Stimulated activated CD8-positive, alpha-beta memory T cell treated with anti-CD3 and anti-CD28 coated beads, Interleukin-4, amount 100 ng/mL, for 1 hour (primary cell): ENCODE measurements at places on chromosomes 2 and 18.

DNA sequence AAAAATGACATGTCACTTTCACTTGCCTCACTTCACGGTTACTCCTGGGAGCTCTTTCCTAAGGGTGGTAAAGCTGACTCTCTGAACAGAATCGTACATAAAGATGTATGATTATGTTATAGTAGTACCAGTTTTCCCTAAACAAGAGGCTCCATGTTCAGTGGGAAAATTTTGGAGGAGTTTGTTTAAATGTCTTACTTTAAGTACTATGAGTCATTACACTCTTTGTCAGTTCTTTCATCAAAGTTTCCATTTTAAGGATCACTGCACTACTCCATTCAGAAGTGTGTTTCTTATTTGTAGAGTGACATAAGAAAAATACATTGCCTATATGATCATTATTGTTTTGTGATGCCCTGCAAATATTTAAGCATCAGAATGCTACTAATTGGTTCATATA lies 121.1 kb upstream of the FIGN start:
- DNase-seq: no peak

GRCh38 chr18:34695310-34695709 lies 14.8 kb upstream of the DTNA start:
- DNase-seq: no peak

DNA sequence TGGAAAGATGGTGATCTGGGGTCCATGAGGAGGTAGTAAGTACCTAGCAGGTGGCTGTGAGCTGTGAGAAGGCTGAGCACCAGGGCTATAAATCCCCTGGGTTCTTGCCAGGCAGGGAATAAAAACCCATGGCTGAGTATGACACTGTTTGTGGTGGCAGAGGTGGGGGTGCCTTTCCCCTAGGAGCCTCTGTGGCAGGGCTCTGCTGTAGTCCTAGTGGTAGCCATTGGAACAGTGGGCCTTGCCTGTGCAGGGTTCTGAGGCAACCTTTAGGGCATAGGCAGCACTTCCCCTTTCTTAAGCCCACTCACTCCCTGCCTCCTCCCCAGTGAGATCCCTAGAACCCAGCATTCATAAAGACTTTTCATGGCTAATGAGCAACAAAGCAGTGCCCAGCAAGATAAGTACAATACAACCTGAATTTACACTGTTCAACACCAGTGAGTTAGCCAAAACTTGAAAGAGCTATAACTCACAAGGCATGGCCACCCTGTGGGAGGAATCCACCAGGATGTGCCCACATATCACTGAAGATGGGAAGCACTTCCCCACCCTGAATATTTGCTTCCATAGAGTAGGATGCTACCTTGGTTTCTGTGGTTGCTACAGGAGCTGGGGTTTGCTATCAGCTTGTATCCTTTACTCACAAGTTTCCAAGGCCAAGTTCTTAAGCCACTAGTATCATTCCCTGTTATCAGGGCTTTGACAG lies 100.9 kb upstream of the NEUROD1 start:
- DNase-seq: no peak

- DNase-seq: no peak
These were observed 26.8 kb upstream of the GPR17 start for GRCh38 chr2:127619203-127619590.

GRCh38 chr2:37872192-37872750 lies 52.8 kb upstream of the RMDN2 start:
- DNase-seq: no peak

- DNase-seq: no peak
These were observed 24.0 kb upstream of the CERS6 start for GRCh38 chr2:168432100-168432499.

GRCh38 chr2:69694894-69695849 lies 46.8 kb upstream of the ANXA4 start:
- DNase-seq: no peak

DNA sequence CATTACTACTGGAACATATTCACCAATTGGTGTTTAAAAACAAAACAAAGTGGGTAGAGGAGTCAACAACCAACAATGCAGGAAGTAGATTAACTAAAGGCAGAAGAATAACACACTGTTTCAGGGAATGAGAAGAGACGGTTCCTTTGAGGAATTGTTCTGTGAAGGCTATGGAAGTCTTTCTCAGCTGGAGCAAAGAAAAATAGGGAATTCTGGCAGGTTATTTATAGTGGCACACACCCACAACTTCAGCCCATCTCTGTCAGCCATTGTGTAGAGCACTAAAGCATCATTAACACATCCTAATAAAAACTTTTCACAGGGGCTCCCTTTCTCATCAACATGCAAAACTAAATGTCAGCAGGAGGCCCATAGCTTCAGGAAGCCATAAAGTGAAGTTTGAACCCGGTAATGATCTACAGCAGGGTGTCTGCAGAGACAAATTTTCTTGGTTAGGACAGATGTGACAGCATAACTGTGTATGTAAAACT lies 113.6 kb downstream of the CDH2 start:
- DNase-seq: no peak

- no peak for DNase-seq
These were observed 452.5 kb downstream of the ZNF804A start for GRCh38 chr2:185050804-185051203.

GRCh38 chr2:57979158-57979557 lies 67.4 kb upstream of the VRK2 start:
- no peak for DNase-seq

GRCh38 chr2:120384486-120385354 lies 38.8 kb downstream of the INHBB start:
- DNase-seq: no peak

DNA sequence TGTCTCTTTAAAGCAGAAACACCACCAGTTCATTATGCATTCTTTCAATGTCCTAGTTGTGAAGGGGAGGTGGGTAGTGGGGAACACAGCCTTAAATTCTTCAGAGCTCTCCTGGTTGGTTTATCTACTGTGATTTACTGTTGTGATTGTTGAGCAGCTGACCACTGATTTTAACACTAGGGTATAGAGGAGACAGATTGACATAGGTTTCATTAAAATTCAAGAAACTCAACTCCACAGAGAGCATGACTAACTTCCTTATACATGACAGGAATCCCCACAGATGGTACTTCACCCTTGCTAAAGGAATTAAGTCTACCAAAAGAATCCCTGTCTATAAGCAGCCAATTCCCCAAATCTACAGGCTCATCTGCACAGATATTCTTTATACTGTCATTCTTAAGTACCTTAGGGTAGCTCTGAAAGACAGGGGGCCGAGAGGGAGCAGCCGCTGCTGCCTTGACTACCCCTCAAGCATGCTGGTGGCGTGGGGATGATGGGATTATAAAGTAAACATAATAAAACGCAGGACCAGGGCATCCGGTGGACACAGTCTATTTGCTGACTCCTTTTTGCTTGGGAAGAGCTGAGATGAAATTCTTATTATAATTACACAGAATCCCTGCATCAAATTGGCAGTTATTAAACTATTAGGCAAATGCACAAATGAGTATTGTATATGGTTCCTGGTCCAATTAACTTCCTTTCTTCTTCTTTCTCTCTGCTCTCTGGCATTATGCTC lies 1377.6 kb upstream of the PIK3C3 start:
- DNase-seq: no peak

GRCh38 chr2:27756544-27757498 lies 14.7 kb upstream of the MRPL33 start:
- DNase-seq: no peak

- no peak for DNase-seq
These were observed 6.2 kb upstream of the STK25 start for GRCh38 chr2:241514553-241514952.

GRCh38 chr18:8458546-8459215 lies 150.6 kb upstream of the RAB12 start:
- DNase-seq: no peak

DNA sequence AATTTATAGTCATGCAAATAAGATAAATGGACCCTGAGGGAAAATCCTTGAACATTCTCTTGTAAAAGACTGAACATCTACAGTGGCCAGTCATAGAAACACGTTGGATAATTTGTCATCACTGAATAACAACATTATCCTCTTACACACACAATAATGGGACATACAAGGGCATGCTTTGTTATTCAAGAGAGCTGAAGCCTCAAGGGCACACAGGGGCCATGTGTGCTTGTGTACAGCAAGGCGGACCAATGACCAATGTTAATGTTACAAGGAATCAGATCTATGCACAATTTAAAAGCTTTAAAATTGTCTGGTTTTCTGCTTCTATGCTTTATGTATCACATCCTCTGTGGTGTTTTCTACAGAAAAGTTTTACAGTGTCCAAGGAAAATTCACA lies 23.7 kb downstream of the COL6A3 start:
- no peak for DNase-seq

DNA sequence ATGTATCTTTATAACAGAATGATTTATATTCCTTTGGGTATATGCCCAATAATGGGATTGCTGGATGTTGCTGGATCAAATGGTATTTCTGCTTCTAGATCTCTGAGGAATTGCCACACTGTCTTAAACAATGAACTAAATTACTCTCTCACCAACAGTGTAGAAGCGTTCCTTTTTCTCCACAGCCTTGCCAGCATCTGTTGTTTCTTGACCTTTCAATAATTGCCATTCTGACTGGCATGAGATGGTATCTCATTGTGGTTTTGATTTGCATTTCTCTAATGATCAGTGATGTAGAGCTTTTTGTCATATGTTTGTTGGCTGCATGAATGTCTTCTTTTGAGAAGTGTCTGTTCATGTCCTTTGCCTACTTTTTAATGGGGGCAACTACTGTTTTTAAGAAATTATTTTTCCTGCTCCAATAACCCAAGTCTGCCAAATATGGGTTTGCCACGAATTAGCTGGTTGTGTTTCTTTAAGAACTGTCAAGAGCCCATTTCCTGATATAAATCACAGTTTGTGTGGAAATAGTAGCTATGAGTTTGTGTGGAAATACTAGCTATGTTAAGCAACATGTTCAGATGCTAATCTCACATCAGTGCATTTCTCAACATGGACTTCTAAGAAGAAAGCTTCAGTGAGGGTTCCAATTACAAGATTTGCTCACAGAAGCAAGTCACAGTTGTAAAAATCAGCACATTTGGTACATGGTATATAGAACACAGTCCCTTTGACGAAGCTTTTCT lies 259.4 kb downstream of the ANAPC1 start:
- DNase-seq: no peak

DNA sequence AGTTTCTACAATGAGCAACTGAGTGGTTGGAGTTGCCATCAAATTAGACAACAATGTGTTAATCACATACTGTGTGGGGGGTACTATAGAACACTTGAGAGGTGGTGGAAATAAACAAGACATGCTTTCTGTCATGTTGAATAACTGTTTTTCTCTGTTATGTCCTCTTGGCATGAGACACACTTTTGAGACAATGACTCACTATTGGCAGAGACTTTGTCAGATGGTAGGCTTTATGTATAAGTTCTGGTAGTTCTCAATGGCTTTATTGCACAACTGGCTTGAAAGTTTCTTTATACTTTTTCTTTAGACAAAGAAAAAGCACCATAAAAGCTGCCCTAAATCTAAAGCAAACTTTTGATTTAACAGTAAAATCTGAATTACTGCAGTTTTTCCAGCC lies 578.7 kb downstream of the ADCYAP1 start:
- no peak for DNase-seq

DNA sequence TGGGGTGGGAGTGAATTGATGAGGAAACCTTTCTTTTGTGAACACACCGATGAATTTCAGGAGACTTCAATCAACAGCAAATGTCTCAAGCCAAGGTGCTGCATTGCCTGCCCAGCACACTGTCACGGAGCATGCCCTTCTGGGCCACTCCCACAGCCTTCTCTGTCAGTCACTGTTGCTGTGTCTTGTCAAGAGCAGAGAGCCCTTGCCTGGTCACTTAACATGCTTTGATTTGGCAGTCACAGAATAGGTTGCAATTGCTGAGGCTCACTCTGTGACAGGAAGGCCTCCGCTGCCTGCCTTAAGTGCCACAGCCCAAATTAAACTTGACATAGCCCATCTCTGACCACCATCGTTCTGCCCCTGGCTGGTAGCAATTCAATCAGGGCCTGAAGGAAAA lies 225.4 kb downstream of the PID1 start:
- DNase-seq: no peak

GRCh38 chr18:22165049-22165602 lies 4.3 kb upstream of the GATA6 start:
- DNase-seq: no peak

GRCh38 chr2:46925474-46926351 lies 10.1 kb upstream of the MCFD2 start:
- no peak for DNase-seq

GRCh38 chr2:193580176-193580950 lies 1385.6 kb upstream of the TMEFF2 start:
- DNase-seq: no peak

DNA sequence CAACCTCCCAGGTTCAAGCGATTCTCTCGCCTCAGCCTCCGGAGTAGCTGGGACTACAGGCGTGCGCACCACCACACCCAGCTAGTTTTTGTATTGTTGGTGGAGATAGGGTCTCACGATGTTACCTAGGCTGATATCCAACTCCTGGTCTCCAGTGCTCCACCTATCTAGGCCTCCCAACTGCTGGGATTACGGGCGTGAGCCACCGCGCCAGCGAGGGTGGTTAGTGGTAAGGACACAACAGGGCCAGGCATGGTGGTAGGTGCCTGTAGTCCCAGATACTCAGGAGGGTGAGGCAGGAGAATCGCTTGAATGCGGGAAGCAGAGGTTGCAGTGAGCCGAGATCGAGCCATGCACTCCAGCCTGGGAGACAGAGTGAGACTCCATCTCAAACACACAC lies 26.6 kb upstream of the DUSP2 start:
- DNase-seq: no peak

DNA sequence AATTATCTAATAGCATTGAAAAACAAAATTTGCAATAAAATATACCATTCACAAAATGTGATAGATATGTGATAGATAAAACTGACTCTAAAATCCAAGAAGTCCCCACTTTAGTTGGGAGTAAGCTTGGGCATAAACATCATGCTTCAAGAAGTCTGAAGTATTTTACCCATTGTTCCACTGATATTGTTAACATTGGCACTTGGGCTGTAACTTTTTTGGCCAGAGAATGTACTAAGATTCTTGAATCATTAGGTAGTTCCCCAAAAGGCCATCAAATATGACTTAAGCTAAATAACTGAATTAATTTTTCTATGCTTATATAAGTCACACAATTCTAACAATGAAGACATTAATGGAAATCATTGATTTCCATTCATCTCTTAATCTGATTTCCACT lies 413.6 kb downstream of the CDH2 start:
- no peak for DNase-seq

- no peak for DNase-seq
These were observed 86.6 kb downstream of the MARCHF4 start for GRCh38 chr2:216285701-216286100.

GRCh38 chr2:1602278-1603010 lies 141.9 kb downstream of the PXDN start:
- DNase-seq: no peak

DNA sequence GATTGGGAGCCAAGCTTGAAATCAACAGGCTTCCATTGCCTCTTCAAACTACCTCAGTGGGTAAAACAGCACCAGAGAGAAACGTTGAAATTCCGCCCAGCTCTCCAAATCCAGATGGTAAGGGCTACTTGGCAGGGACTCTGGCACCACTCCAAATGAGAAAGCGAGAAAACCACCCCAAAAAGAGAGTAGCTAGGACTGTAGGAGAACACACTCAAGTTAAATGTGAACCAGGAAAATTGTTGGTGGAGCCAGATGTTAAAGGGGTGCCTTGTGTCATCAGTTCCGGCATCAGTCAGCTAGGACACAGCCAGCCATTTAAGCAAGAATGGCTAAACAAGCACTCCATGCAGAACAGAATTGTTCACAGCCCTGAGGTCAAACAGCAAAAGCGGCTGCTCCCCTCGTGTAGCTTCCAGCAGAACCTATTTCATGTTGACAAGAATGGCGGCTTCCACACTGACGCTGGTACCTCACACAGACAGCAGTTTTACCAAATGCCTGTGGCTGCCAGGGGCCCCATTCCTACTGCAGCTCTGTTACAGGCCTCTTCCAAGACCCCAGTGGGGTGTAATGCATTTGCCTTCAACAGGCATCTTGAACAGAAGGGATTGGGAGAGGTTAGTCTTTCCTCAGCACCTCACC lies 167.3 kb downstream of the ASXL3 start:
- no peak for DNase-seq
